Kidney (tissue), 22 donors: ENCODE measurements at places on chromosomes 5 and 9. TPM values are rescaled to one million over a fixed set of nuclear protein-coding genes. Genes with fewer than 3 reads are reported as not detected.

Gene ADAMTS16
- polyA plus RNA-seq, result 5.6 TPM

Gene FOXD4L4
- polyA plus RNA-seq, result not detected

Gene STKLD1
- polyA plus RNA-seq, result 4.0 TPM

Gene OLFML2A
- polyA plus RNA-seq, result 5.1 TPM

Gene FANCG
- polyA plus RNA-seq, result 13.5 TPM

Gene FOXD4
- polyA plus RNA-seq, result 0.43 TPM

Gene NCS1
- 27.7 TPM for polyA plus RNA-seq

Gene CCDC152
- polyA plus RNA-seq, result 0.15 TPM

Gene STOML2
- 150 TPM for polyA plus RNA-seq

Gene MYMK
- not detected for polyA plus RNA-seq

Gene RRAGA
- polyA plus RNA-seq, result 99.3 TPM

Gene IFNA21
- not detected for polyA plus RNA-seq

Gene MYOZ3
- polyA plus RNA-seq, result 1.3 TPM

Gene OBP2B
- polyA plus RNA-seq, result not detected

Gene RETREG1
- polyA plus RNA-seq, result 53.6 TPM

Gene CERT1
- 14.5 TPM for polyA plus RNA-seq

Gene SV2C
- polyA plus RNA-seq, result not detected

Gene SIT1
- polyA plus RNA-seq, result 0.32 TPM

Gene CYLC2
- not detected for polyA plus RNA-seq

Gene IFNA13
- polyA plus RNA-seq, result not detected

Gene KCNN2
- 1.7 TPM for polyA plus RNA-seq

Gene DMGDH
- 39.7 TPM for polyA plus RNA-seq

Gene PCSK5
- polyA plus RNA-seq, result 1.6 TPM

Gene ACSL6
- polyA plus RNA-seq, result 2.1 TPM

Gene FBLL1
- not detected for polyA plus RNA-seq

Gene ST6GALNAC4
- polyA plus RNA-seq, result 31.6 TPM

Gene SLC23A1
- polyA plus RNA-seq, result 31.9 TPM

Gene SPTAN1
- 210 TPM for polyA plus RNA-seq

Gene DMRT2
- 38.3 TPM for polyA plus RNA-seq

Gene IGIP
- polyA plus RNA-seq, result 13.2 TPM

Gene MEGF10
- polyA plus RNA-seq, result 0.09 TPM

Gene CER1
- 0.45 TPM for polyA plus RNA-seq

Gene NKD2
- polyA plus RNA-seq, result 7.9 TPM

Gene TEX48
- polyA plus RNA-seq, result not detected

Gene HEMGN
- not detected for polyA plus RNA-seq

Gene FOXI1
- 48.5 TPM for polyA plus RNA-seq

Gene GRM6
- not detected for polyA plus RNA-seq

Gene CDH9
- polyA plus RNA-seq, result 1.7 TPM

Gene SPINK6
- polyA plus RNA-seq, result not detected

Gene WNT8A
- polyA plus RNA-seq, result not detected

Gene STOM
- 165 TPM for polyA plus RNA-seq

Gene SCAI
- 1.4 TPM for polyA plus RNA-seq

Gene PCDHA13
- 0.49 TPM for polyA plus RNA-seq

Gene MLANA
- polyA plus RNA-seq, result not detected

Gene CD14
- 43.8 TPM for polyA plus RNA-seq

Gene SURF4
- polyA plus RNA-seq, result 121 TPM

Gene SLC6A7
- polyA plus RNA-seq, result not detected

Gene ADRA1B
- 2.3 TPM for polyA plus RNA-seq
